ENCODE measurements at places on chromosomes 16 and 17.

DNA sequence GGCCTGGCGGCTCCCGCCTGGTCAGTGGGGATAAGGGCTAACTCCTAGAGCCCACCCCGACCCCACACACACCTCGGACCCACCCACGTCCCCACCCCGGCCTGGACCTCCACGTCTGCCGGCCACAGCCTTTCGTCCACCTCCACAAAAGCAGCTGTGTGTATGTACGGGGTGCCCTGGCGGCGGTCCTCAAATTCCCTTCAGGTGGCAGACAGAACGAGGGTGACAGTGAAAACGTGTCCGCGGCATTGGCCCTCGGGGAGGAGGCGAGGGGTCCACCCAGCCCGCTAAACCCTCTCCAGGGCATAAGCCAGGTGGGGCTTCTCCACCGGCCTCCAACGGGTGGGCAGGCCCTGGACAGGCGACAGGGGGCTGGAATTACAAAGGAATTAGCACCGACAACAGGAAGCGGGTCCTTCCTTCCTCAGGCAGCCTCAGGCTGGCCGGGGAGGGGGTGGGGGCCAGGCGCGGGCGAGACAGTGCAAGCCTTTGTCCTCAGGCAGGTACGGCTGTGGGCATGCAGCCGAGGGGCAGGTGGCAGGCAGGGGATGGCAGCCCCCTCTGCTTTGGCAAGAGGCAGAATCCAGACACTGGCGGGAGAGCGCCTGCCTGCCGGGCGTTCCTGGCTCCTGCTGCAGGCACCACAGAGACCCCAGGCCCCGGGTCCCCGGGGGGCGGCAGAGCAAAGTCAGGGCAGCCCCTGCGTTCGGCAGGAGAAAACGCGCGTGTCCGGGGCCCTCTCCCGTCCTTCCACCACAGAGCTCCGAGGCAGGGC lies 12.3 kb upstream of the PITPNA start:
- peak; percentile 25 for DNase-seq

GRCh38 chr17:51707216-51707615 lies 446.9 kb downstream of the UTP18 start:
- DNase-seq = peak; percentile 22

- DNase-seq = no peak
Measured at GRCh38 chr17:72264682-72265405, 144.0 kb downstream of the SOX9 start.

DNA sequence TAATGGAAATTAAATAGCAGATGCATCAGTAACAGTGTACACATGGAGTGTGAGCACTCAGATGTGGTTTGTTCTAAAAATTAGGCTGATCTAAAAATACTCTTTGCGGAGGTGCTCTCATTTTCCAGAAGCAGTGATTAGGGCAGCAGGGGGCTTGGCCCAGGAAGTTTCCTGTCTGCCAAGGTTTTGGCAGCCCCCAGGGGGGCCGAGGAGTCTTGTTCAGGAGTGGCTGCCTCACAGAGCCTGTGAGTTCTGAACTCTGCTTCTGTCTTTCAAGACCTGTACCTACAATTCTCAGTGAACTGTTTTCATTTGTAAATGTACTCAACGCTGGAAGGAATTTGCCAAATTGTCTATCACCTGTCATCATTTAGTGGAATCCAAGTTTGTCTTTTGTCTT lies 388.4 kb upstream of the CDH11 start:
- DNase-seq = no peak

GRCh38 chr17:74818291-74818938 lies 41.3 kb downstream of the GRIN2C start:
- DNase-seq = no peak

DNA sequence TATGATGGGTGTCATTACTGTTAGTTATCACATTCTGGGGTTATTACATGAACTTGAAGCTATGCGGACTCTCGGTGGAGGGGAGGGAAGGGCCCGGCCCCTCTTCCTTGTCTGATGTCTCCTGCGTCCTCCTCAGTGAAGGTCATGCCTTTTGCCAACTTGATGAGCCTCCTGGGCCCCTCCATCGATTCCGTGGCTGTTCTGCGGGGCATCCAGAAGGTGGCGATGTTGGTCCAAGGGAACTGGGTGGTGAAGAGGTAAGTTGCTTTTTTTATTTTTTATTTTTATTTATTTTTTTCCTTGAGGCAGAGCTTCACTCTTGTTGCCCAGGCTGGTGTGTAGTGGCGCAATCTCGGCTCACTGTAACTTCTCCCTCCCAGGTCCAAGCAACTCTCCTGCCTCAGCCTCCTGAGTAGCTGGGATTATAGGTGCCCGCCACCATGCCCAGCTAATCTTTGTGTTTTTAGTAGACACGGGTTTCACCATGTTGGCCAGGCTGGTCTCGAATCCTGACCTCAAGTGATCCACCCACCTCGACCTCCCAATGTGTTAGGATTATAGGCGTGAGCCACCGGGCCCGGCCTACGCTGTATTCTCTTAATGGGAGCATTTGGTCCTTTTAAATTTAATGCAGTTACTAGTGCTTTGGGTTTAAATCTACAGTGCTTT lies 21.6 kb downstream of the POLR3E start:
- peak; percentile 47 for DNase-seq

DNA sequence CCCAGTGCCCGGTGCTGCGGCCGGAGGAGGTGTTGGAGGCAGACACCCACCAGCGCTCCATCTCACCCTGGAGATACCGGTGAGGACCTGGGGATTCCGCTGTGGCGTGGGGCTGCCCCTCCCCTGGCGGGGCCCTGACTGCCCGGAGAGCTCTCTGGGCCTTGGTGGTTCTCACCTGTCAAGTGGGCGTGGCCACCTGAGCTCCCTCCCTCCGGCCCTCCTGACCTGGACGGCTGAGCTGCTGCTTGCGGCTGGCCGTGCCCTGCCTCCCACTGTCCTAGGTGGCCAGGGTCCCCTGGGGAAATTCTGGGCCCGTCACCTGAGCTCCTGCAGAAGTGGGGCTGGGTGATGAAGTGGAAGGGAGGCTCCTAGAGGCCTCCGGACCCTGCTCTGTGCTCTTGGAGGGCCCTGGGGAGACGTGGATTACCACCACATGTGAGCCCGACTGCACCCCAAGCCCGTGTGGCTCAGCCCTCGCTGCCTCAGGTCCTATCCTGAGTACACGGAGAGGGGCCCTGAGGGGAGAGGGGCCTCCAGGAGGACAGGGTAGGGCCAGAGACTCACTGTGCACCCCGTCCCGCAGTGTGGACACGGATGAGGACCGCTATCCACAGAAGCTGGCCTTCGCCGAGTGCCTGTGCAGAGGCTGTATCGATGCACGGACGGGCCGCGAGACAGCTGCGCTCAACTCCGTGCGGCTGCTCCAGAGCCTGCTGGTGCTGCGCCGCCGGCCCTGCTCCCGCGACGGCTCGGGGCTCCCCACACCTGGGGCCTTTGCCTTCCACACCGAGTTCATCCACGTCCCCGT lies 1.1 kb downstream of the IL17C start:
- peak; percentile 22 for DNase-seq

GRCh38 chr17:76840884-76841775 lies 27.1 kb upstream of the MGAT5B start:
- no peak for DNase-seq

DNA sequence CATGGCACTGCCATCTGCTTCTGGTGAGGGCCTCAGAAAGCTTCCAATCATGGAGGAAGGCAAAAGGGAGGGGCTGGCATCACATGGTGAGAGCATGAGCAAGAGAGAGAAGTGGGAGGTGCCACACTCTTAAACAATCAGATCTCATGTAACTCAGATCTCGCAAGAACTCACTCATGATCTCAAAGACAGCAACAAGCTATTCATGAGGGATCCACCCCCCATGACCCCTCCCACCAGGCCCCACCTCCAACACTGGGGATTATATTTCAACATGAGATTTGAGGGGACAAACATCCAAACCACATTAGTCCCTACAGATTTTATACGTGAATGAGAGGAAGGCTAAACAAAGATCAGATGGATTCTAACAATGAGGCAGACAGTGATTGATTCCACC lies 8.9 kb upstream of the TMEM132E start:
- DNase-seq = no peak

- DNase-seq = no peak
Measured at GRCh38 chr17:80494547-80494946, 18.1 kb upstream of the NPTX1 start.

DNA sequence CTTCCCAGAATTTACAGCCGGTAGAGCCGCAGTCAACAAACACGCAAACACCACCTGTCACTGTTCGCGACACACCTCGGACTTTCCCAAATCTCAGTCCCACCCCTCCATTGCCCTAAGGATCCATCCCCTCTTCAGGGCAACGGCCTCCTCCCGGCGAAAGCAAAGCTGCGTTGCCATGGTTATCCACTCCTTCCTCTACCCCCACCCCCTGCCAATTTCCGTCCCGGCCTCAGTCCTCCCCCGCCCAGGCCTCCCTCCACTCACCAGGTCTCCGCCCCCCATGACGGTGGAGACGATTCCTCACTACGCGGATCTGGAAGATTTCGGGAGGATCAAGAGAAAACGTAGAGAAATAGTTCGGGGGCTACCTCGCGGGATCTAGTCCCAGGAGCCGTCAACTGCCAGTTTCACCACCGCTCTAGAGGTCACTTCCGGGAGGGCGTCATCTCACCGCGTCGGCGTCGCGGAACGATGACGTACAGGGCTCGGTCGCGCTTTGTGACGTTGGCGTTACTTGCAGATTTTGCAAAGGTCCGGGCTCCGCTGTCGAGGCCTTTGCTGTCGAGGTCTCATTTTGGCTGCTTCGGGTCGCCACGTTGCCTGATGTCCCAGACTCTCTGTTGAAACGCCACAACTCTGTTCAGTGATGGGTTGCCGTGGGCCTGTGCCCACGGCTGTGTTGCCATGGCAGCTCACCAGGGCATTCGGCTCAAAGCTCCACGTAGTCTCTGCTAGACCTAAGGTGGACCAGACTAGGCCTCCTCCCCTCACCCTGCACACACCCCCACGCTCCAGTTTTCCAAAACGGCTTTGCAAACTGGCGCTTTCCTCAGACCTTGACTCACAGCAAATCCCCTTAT lies at the start of gene CWC25:
Gene CWC25, minus strand, starts transcription at position 423 of the 863 bp plus-strand sequence. Its CDS starts 138 bp downstream, at position 285.
- peak; percentile 92 for DNase-seq

DNA sequence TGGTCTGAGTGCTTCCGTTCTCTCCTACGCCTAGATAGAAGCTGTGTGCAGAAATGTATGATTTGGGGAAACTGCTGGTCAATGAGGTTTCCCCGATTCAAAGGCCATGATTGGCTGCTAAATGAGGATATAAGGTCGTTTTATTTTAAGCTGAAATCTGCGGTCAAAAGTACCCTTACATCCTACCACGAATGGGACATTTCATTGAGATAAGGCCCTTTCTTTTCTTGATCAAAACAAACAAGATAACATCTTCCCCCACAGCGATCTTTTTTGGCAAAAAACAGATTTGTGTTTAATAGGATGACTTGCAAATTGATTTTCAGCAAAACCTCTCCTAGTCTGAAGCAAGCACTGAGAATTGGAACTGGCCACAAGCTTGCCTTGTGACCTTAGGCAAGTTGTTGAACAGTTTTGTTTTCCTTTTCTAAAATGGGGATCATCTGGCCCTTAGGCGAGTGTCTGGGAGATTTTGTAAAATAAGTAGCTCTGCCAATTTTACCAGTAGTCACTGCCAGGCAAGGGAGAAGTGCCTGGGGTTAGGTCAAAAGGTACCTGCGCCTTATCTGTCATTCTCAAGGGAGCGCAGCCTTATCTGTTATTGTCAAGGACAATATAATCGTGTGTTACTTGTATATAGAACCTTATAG lies 635 bp downstream of the SCPEP1 start:
- peak; percentile 42 for DNase-seq

DNA sequence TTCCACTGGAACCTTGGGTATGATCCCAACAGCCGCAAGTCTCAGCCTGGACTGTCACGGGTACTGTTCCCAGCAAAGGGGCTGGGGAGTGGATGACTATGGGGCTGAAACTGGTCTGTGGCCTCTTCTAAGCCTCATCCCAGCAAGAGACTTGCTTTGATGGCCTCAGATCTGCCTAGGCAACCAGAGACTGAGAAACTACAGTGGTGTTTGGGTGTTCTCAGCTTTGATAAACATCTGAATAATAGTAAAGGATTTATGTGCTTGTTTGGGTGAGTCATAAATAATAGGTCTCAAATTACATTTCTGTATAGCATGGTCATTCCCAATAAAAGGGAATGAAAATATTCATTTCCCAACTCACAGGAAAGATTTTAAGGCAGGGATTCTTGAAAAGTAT lies 30.2 kb upstream of the ULK2 start:
- peak; percentile 61 for DNase-seq

GRCh38 chr17:39404542-39405378 lies 3.3 kb upstream of the FBXL20 start:
- DNase-seq = peak; percentile 78

DNA sequence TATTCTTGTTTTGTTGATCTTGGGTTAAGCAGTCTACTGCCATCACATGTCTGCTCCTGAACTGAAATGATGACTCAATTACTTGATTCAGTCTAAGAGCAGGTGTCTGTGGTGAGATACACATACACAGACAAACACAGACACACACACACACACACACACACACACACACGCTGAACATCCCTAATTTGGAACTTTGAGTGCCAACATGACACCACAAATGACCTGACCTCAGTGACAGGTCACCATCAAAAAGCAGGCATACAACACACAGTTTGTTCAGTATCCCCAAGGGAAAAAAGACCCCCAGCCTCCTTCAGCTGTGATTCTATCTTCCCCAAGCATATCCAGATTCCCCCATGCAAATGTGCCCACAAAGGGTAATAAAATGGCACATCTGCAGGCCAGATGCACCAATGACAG lies 130.1 kb upstream of the TMEM97 start:
- no peak for DNase-seq

DNA sequence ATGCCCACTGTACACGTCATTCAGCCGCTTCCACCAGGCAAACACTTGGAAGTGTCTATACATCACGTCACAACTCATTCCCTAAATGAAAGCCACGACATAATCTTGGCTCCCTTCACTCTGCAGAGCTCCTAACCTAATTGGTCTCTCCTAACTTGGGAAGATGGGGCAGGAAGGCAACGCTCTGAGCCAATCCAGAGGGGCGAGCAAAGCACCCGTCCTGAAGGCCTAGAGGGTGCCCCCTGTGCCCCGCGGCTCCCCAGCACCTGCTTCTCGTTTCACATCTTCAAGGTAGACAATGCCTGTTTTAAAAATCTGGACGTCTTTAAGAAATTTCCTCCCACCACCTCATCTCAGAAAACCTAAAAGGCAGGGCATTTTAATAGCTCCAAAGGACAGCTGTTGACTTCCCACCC lies 1.0 kb downstream of the CSNK2A2 start:
- DNase-seq = peak; percentile 14

DNA sequence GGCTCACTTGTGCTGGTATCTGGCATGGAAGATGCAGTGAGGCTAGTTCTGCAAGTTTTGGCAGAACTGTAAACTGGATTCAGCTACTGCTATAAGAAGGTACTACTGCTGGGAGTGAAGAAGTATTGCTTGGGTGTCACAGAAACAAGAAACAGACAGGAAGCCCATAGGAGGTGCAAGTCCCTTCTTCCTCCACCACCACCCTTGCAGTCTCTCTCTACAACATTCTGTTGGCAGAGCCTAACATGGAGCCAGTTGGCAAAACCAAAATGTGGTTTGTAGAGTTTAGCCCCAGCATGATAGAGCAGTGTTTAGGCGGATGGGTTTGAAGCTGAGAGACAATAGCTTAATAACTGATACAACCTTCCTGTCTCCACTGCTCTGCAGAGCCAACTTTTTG lies 72.6 kb downstream of the NLK start:
- DNase-seq = no peak

Data from MCF 10A (cell line).